CD4-positive, alpha-beta T cell treated with Interleukin-6 for 4 hours (primary cell): ENCODE measurements at places on chromosomes 5 and 9.

DNA sequence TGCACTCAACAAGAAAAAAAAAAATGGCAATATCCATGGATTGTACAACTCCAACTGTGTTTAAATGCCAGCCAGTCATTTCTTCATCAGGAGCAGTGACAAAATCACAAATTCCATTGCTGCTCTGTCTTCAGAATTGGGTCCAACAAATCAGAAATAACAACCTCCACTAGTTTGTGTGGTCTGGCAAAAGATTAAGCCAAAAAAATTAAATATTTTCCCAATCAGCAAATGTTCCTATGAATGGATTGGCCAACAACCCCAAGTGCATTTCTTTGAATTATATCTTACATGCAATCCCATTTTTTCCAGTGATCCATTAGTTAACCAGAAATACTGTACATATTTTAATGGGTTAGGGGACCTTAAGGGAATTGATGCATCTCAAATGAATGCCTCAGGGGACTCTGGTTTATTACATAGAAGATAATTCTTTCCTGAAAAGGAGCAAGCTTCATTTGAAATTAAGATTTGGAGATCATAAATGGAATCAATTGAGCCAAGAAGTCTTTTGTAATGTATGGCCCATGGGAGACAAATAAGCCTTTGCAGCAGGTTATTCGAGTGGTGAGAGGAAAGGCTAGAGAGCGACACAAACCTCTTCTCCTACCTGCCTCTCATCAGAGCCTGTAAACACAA is 131.8 kb downstream of the TLE1 start:
- no peak for DNase-seq

- DNase-seq, result no peak
Observed at GRCh38 chr9:114164191-114164794, 9.0 kb downstream of the COL27A1 start.

GRCh38 chr9:106482733-106483132 is 380.2 kb upstream of the ZNF462 start:
- no peak for DNase-seq

- DNase-seq, result no peak
Observed at GRCh38 chr5:157549283-157549629, 26.3 kb downstream of the ADAM19 start.

DNA sequence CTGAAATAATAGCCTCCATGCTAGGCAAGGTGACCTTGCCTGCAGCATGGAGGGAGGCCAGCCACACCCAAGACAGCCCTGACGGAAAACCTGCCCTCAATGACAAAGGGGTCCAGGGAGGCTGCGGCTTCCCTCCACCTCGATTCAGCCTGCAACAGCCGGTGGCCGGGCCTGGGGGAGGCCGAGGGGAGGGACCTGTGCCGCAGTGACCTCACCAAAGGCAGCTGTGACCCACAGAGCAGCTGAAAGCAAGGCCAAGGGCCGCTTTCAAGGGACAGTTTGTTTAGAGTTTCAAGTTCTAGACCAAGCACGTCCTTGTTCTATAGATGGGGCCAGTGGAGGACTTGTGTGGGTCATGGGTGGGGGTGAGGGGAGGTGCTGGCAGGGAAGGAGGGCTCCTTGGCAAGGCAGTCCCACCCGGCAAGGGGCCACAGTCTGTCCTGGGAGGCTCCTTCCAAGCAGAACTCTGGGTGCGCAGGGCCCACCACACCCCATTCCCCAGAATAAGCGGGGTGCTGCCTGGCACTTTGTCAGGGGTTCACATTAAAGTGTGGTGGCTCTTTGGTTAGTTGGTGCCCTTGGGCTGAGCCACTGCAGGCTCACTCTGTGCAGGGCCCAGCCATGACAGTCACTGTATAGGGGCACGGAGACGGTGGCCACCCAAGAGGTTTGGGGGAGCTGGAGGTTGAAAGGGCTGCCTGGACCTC is 226.5 kb downstream of the FANCC start:
- DNase-seq, result no peak

GRCh38 chr5:6832994-6833393 is 119.8 kb downstream of the TENT4A start:
- peak; percentile 15 for DNase-seq

DNA sequence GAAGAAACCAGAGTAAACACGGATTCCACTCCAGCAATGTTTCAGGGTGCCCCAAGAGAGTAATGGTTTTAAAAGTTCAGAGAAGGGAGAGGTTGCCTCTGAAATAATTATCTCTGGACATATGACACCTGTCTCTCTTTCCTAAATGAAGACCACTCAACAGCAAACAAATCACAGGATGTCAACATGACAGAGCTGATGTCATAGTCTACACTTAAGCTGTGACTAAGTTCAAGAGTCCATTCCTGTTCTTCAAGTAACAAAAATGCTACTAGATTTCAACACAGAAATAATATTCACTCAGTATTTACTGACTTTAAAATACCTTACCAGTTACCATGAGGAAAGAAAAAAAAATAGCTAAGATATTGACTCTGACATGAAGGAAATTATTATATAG is 44.7 kb upstream of the SLC30A5 start:
- DNase-seq, result no peak

DNA sequence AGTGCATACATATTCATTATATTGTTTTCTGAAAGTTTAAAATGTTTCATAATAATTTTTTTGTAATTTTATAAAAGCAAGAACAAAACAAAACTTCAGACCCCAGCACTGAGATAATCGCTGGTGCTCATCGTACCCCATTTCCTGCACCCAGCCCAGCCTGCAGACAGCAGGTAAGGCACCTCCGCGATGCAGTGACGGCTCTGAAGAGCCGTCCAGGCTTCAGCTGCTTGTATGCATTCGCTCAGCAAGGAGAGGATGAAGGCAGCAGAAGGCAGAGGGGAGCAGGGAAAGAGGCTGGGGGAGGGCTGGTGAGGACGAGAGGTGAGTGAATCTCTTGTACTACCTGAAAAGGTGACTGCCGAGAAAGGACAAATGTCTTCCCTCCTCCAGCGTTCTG is 153.5 kb downstream of the TTLL11 start:
- no peak for DNase-seq

- no peak for DNase-seq
Observed at GRCh38 chr9:131618071-131618479, 72.8 kb downstream of the PRRT1B start.

DNA sequence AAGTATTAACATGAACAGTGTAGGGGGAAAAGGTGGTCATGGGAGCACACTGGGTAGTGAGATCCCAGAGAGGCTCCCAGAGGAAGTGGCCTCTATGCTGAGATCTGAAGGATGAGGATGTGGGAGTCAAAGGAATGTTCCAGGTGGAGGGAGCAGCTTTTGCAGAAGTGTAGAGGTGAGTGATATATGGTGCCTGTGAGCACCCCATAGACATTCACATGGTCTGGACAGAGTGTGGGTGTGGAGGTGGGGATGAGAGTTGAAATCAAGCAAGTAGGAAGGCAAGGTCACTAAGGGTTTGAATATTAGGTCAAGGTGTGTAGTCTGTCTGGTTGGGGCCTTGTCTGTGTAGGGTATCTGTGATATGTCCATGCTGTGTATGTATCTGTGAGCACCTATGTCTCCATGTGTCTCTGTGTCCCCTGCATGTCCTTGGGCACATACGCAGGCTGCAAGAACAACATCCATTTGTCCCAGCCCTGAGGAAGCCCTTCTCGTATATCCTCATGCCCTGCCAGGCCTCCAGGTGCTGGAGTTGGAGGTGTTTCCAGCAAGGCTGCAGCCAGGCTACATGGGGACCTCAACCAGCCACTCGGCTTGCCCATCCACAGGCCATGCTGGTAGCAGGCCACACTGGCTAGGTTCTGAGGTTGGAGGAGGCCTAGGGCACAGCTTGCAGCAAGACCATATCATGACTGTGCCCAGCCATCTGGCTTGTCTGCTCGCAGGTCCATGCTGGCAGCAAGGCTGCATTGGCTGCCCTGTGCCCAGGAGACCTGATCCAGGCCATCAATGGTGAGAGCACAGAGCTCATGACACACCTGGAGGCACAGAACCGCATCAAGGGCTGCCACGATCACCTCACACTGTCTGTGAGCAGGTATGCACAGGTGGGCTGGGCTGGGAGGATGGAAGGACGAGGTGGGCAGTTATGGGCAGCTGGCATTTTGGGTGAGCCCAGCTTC is 4.7 kb downstream of the PDLIM4 start:
- no peak for DNase-seq
